ENCODE measurements at places on chromosomes 11 and 22.

GRCh38 chr11:67464411-67465188 is 4.5 kb downstream of the TMEM134 start:
- peak; percentile 87 for DNase-seq

- no peak for DNase-seq
Measured at GRCh38 chr11:9138133-9138453, 46.7 kb upstream of the SCUBE2 start.

GRCh38 chr22:32465661-32466060 is 1.4 kb upstream of the BPIFC start:
- DNase-seq: no peak

GRCh38 chr11:126533560-126533959 is 178.1 kb downstream of the ST3GAL4 start:
- DNase-seq: no peak

- DNase-seq: no peak
Measured at GRCh38 chr11:30465623-30466022, 120.5 kb downstream of the MPPED2 start.

- DNase-seq: no peak
Measured at GRCh38 chr22:30823015-30823370, 128.3 kb downstream of the OSBP2 start.

GRCh38 chr11:92558323-92558722 is 333.7 kb downstream of the FAT3 start:
- DNase-seq: no peak

DNA sequence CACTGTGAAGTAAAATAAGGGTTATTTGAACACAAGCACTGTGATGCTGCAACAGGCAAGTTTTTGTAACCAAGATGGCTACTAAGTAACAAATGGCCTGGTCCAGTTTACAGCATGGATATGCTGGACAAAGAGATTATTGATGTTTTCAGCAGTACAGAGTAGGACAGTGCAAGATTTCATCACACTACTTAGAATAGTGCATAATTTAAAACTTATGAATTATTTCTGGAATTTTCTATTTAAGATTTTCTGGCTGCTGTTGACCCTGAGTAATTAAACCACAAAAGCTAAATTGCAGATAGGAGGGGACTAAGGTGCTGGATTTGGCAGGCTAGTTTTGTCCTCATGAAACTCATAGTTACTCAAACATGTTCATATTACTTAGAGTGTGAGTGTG is 33.1 kb downstream of the CEP295 start:
- DNase-seq: no peak

DNA sequence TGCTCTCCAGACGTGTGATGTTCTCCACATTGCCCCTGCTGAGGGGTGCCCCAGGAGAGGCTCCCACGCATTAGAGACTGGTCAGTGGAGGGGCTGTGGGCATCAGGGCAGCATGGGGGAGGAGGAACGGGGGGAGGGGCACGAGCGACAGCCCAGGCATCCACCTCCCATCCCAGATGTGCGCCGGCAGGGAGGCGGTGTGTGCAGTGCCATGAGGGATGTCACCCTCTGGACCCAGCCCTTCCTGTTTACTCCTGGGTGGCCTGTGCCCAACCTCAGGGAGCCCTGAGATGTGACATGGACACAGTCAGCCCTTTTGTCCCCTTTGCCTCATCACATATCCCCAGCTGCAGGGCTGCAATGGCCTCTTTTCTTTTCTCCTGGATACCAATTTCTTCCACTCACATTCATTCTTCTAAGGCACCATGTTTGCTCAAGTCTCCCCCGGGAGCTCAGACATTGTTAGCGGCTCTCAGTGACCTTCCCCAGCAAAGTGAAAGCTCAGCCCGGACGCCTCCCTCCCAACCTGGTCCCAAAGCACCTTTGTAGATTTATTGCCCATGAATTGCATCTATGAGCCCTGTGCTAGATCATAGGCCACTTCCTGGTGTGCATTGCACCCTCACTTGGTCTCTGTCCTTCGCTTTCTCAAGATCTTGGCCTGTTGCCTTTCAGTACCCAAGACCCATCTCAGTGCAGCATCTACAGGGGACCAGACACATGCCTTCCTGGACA is 150.6 kb downstream of the CEP164 start:
- no peak for DNase-seq

DNA sequence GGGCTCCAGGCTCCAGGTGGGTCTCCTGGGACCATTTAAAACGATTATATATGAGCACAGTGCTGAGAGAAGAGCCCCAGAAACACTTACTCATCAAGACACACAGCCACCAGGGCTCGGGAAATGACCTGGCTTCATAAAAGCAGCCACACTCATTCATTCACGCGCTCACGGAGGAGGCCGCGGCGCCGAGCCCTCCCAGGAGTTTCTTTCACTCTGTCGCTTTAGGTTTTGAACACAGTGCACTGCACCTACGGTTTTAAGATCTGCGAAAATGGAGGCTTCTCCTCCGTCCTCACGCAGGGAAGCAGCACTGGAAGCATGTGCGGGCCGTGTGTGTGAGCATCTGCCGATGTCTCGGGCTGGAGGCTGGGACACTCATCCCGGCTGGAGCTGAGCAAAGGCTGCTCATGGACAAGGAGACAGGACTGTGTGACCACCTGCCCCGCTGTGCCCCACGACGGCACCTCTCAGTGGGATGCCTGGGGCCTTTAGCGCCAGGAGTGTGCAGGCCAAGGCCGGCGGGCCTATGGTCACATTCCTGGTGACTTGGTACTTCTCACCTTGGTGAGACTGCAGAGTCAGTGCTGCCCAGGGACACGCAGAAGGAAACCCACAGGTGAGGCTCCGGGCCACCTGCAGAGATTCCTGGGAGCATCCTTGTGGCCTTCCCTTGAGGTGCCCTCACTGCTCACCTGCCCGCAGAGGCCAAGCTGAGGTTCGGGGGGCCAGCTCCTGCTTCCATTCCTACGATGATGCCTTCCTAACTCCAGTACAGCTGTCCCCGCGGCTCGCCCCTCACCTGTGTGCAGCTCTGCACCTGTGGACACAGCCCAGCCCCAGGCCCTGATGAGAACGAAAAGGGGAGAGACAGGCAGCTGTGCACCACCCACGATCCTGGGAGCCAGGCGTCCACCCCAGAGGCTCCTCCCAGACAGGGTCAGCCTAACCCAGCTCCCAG is 872.0 kb downstream of the BRD1 start:
- DNase-seq: no peak

- DNase-seq: no peak
Measured at GRCh38 chr11:72480347-72480746, 46.0 kb upstream of the CLPB start.

DNA sequence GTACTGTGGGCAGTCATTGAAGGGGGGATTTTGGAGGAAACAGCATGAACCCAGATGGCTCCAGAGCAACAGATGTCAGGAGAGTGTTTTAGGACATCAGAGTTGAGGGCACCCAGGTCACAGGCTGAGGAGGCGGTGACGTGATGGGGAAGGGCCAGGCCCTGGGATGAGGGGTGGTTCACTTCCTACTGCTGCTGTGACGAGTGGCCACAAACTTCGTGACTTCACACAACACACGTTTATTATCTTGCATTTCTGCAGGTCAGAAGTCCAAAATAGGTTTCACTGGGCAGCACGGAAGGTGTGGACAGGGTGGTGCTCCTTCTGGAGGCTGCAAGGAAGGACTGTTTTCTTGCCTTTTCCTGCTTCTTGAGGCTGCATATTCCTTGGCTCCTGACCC is 77.7 kb upstream of the RAB1B start:
- no peak for DNase-seq

DNA sequence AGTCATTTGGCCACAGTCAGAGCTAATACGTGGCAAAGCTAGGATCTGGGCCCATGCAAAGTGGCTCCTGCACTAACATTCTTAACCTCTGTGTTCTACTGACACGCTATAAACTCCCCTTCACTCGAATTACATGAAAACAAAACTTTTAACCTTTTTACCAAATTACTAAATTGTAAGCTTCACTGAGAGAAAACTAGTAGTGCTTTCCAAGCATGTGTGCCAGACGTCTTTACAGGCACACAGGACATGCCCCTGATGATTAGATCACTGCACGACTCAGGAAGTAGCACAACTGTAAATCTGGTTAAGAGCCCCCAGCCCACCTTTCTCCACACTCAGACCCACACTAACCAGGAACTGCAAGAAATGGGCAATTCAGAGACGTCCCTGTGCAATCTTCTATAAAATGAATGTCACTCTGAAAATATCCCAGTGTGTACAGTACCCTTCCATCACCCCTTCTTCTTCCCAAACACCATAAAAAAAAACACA is 16.1 kb downstream of the PHF21A start:
- DNase-seq: no peak

DNA sequence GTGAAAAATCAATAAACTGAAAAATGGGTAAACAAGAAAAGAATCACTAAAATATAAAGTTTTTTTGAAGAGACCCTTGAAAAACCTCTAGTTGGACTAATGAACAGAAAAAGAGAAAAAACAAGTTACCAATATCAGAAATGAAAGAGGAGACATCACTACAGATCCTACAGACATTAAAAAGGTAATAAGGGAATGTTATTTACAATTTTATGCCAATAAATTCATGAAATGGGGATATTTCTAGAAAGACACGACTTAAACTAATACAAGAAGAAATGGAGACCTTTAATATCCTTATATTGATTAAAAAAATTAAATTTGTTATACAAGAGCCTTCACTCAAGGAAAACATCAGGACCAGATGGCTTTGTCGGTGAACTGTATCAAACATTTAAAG is 109.4 kb downstream of the TBC1D22A start:
- DNase-seq: no peak

Measured in stimulated activated CD8-positive, alpha-beta memory T cell treated with anti-CD3 and anti-CD28 coated beads, Interleukin-4, amount 100 ng/mL, for 4 hours (primary cell).